H4 (cell line): ENCODE measurements at places on chromosomes 3 and 15. TPM values are rescaled to one million over a fixed set of nuclear protein-coding genes. Genes with fewer than 3 reads are reported as not detected.

Gene STT3B
- total RNA-seq: 102 and 113 TPM in 2 replicates

GRCh38 chr3:52093756-52094545, 37.6 kb upstream of the DUSP7 start:
- DNase-seq: no peak

Gene TTBK2
- total RNA-seq: 4.6 and 5.0 TPM in 2 replicates

Gene IL20RB
- total RNA-seq: 61.5 and 69.6 TPM in 2 replicates

Gene A4GNT
- total RNA-seq: not detected in 2 replicates

GRCh38 chr3:46100812-46101211, 73.5 kb upstream of the XCR1 start:
- DNase-seq: no peak

DNA sequence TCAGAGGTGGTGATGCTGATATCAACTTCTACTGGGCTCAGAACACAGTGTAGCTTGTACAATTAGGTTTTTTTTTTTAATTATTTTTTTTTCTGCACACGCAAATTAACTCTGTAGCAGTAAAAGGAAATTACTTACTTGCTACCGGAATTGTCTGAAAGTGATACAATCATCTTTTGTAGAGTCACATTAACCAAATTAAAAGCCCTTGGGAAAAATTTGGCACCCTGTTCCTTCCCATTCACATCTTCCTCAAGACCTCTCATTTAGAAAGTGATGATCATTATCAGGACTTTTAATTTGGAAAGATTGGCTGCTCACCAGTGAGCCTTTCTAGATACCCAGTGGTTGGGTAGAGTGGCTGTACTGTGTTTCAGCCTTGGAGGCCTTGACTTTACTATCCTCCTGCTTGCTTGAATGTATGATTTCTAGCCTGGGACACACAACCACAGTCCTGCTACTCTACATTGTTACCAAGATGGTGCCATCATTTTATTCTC, 158.3 kb downstream of the ECT2 start:
- no peak for DNase-seq

GRCh38 chr3:114829783-114830182, 317.3 kb downstream of the ZBTB20 start:
- DNase-seq: no peak

- no peak for DNase-seq
These were observed 171.5 kb downstream of the NUP210 start for GRCh38 chr3:13248640-13249039.

Gene PODXL2
- 13.0 and 15.8 TPM in 2 replicates for total RNA-seq

- DNase-seq: no peak
These were observed 451.8 kb upstream of the IL12A start for GRCh38 chr3:159536876-159537275.

DNA sequence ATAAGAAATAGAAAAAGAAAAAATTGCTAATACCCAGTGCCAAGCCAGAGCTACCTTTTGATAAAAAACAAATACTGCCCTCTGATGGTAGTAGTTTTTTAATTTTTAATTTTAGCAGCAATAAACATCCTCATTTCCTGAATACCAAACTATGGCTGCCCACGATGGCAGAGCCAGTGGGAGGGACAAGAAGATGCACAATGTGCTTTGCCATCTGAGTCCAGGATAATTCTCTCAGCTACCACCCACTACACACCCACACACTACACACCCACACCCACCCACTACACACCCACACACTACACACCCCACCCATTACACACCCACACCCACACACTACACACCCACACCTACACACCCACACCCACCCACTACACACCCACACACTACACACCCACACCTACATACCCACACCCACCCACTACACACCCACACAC, 17.8 kb downstream of the CEP19 start:
- DNase-seq: no peak

Gene PLIN1
- total RNA-seq: 0.04 and 0.19 TPM in 2 replicates

- no peak for DNase-seq
These were observed 17.0 kb downstream of the PEAK1 start for GRCh38 chr15:77402740-77403379.

Gene SCAANT1
- total RNA-seq: not detected in 2 replicates

Gene MB21D2
- total RNA-seq: 21.2 and 25.1 TPM in 2 replicates

- no peak for DNase-seq
These were observed 8.9 kb upstream of the TMEM202 start for GRCh38 chr15:72389231-72389630.

Gene CPNE9
- total RNA-seq: 0.31 TPM in 1 of 2 replicates, not detected in the other

- no peak for DNase-seq
These were observed 176.3 kb downstream of the ZNF621 start for GRCh38 chr3:40701016-40701588.

DNA sequence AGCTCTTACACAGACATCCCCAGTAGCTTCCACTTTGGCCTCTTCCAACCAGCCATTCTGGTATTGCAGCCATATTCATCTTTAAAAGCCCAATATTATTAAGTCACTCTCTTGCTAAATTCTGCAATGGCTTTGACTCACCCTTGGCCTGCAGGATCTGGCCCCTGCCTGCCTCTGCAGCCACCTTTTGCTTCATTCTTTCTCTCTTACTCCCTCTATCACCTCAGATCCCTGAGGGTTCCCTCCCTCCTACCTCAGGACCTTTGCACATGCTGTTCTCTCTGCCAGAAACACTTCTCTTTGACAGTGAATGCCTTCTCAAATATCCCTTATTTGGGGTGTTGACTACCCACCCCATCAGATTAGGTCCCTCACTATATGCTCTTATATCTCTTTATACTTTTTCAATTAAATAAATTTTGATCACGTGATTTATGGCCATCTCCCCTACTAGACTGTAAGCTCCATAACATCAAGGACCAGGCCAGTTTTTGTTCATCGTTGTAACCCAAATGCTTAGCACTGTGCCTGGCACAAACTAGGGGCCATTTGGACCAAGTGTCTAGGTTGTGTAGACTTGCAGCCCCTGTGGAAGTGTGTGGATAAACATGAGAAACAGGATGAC, 32.3 kb upstream of the UBE2Q2 start:
- DNase-seq: no peak

GRCh38 chr15:98800437-98801233, 152.3 kb downstream of the IGF1R start:
- peak; percentile 61 for DNase-seq

Gene C15orf39
- 9.2 and 10.8 TPM in 2 replicates for total RNA-seq

DNA sequence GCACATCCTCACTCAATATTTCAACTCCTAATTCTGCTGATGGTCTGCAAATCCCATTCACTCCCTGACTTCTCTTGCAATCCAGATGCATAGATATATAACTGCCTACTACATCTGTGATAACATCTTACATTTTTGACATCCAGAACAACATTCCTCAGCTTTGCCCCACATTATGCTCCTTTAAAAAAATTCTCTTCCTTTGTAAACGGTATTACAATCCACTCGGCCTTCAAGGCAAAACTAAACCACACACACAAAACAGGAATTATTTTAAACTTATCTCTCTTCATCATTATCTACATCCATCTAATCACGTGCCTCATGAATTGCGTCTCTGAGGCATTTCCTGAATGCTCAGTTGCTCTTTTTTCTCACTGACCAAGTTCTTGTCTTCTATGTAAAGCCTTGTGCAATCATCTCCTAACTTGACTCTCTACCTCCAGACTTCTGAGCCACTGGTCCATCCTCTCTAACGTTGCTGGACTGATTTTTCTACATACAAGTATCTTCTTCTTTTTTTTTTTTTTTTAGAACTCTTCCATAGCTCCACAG, 117.0 kb downstream of the SATB1 start:
- no peak for DNase-seq

GRCh38 chr3:177466074-177466473, 268.8 kb upstream of the TBL1XR1 start:
- DNase-seq: no peak

GRCh38 chr3:183081459-183082183, 17.7 kb downstream of the MCCC1 start:
- no peak for DNase-seq

Gene RTP4
- 16.6 and 18.7 TPM in 2 replicates for total RNA-seq

Gene SIAH2
- 25.1 and 27.6 TPM in 2 replicates for total RNA-seq

DNA sequence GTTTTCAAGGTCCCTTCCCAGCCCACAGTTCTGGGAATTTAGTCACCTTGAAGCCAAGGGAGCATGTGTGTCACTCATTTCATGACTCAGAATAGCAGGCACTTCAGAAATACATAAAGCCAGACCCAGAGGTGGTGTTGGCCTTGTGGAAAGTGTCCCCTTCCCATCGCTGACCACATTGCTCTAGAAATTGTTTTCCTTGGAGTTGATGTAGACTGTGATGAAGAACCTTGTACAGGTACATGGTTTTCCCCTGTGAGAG, 158.8 kb downstream of the SLCO3A1 start:
- DNase-seq: peak; percentile 26

DNA sequence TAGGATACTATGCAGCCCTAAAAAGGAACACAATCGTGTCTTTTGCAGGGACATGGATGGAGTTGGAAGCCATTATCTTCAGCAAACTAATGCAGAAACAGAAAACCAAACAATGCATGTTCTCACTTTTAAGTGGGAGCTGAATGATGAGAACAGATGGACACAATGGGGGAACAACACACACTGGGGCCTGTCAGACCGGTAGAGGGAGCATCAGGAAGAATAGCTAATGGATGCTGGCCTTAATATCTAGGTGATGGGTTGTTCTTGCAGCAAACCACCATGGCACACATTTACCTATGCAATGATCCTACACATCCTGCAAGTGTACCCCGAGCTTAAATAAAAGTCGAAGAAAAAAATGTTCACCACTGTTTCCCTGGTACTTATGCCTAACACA, 17.5 kb downstream of the SENP7 start:
- DNase-seq: no peak

DNA sequence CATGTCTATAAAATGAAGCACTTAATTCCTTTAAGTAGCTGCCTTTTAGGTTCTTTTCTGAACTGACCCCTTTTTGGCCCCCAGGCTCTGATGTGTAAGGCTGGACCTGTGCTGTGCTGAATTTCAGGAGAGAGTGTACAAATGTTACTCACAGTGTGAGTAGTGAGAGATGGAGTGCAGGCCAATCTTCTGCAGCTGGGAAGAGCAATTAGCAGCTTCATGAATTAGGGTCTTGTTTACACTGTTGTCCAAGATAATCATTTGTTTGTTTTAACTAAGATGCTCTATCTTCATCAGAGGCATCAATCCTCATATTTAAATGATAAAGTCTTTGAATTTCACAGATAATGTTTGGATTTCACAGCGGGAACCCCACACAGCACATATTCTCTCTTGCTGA, 19.4 kb downstream of the ARPP21 start:
- no peak for DNase-seq

Gene PTX3
- 0.99 and 1.5 TPM in 2 replicates for total RNA-seq

DNA sequence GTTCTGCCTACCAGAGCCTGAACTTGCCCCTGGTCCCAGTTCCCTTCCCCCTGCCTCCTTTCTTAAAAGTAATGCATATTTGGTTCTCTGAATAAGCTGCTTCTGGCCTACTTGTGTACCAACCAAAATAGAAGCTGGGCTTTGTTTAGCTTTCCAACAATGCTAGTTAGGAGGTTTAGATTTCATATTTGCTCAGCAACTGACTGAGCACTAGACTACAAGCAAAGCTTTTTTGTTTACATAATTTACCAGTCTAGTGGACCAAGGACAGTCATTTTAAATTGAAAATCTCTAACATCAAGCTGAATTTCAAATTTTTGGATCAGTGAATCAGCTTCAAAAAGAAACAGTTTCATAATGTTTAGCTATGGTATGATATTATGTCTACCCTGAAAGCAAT, 331.2 kb downstream of the ULK4 start:
- no peak for DNase-seq

DNA sequence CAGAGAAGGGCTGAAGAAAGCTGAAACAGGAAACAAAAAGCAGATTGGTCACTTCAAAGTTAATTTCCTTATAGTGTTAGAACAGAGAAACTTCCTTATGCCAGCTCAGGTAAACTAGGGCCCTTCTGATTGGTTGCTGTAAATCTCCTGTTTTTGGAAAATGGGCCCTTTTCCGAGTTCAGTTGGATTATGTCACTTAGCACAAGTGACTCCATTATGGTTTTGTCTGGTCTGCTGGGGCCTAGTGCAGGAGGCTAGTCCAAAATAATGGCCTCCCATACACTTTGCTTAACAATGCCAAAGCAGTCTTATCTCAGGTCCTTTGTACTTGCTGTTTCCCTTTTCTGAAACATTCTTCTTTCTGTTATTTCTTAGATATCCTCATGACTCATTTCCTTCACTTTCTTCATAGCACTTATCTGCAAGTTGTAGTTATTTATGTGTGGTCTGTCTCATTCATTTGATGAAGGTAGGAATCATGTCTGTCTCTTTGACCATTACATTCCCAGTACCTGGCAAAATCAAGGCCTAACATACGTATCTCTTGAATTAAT, 7.7 kb upstream of the DCP1A start:
- no peak for DNase-seq

DNA sequence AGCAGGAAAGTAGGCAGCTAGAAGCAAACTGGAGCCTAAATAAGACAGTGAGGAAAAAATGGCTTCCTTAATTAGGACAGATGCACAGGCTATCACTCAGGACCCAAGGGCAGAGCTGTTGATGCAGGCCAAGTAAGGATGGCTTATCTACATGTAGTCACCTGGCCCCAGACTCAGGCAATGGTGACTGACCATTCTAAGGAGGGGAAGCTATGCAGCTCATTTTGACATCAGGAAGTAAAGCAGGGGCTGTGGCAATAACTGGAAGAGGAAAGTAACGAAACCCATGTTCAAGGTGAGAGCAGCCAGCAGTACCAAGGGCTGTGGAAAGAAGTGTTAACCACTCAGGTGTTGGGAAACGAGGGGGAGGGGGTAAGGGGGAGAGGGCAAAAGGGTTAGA, 16.2 kb downstream of the ACAD11 start:
- no peak for DNase-seq

Gene PYGO1
- total RNA-seq: 7.2 and 7.8 TPM in 2 replicates

DNA sequence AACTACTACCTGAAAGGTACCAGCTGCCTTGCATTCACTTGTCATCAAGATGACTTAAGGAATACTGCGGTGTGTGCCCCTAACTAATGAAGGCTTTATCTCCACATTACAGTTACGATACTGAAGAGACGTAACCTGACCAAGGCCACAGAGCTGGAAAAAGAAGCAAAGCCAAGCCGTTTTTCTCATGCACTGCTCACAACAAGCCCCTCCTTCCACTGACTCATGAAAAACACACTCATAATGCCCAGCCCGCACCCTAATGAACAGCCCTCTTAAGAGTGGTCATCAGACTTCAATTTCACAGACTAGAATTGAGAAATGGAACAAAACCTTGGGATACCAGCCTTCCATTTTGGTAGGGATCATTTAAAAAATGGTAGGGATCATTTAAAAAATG, 11.6 kb downstream of the PSMD6 start:
- DNase-seq: no peak

GRCh38 chr3:45917146-45917898, 25.9 kb upstream of the CXCR6 start:
- DNase-seq: no peak

GRCh38 chr3:147119989-147120388, 286.4 kb downstream of the ZIC4 start:
- DNase-seq: peak; percentile 41

- no peak for DNase-seq
These were observed 100.8 kb upstream of the CHMP2B start for GRCh38 chr3:87126321-87126720.

Gene SLC22A13
- 0.10 TPM in 1 of 2 replicates, not detected in the other for total RNA-seq
